ENCODE measurements at places on chromosomes 7 and 10.

- DNase-seq = no peak
Measured at GRCh38 chr7:111301891-111302290, 211.0 kb downstream of the LRRN3 start.

GRCh38 chr7:151793991-151794507 is 82.9 kb downstream of the PRKAG2 start:
- DNase-seq = no peak

DNA sequence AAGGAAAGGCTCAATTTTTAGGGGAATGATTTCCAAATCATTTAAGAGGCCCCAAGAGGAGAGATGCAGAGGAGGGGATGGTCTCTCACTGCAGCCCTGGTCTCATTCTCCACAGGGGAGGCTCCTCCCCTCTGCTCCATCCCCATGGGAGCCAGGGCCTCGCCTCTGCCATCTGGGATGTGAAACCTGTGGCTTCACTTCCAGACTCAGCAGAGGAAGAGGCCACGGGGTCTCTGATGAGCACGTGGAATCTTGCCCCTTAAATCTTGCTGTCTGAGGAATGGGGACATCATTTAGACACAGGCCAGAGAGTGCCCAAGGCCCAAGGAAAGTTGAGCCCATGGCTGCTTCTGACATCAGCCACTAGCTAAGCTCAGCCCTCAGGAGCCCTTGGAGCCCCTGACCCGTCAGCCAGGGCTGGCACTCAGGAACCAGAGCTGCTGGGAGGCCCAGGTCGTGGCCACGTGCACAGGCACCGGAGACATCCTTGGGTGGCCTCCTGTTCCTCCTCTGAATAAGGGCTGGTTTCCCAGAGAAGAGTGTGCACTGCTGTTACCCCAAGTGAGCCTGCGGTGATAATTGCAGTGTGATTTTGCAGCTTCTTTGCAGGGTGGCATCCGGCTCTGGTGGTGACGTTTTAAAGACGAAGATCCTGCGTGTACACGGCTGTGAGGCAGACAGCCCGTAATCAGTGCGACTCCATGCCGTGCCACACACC is 50.5 kb downstream of the VIPR2 start:
- peak; percentile 83 for DNase-seq

DNA sequence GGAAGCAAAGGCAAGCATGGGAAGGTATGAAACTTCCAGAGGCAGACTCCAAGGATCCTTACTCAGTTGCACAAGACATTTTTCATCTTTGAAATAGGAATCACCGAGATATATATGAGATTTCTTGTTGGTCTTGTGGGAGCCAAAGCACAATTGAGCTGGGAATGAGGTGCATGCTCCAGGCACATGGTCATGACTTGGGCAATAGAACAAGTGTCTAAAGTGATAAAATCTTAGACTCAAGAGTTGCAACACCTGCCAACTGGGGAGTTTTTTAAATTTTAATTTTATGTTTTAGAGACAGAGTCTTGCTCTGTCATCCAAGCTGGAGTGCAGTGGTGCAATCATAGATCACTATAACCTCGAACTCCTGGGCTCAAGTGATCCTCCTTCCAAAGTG is 169.5 kb upstream of the ADCY1 start:
- DNase-seq = no peak

DNA sequence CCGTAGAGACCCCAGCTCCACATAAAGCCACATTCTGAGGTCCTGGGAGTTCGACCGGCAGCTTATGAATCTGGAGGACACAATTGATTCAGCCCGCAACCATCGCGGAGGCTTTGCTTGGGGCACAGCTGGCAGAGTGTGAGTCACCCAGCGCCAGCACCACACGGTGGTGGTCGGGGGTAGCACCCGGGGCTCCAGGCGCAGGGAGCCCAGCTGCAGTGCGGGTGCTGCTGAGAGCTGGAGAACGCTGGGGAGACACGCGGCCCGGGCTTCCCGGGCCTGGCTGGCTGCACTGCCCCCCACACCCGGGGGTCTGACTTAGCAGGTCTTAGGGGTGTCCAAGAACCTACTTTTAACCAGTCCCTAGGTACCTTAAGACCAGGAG is 87.9 kb downstream of the PAXIP1 start:
- DNase-seq = no peak

DNA sequence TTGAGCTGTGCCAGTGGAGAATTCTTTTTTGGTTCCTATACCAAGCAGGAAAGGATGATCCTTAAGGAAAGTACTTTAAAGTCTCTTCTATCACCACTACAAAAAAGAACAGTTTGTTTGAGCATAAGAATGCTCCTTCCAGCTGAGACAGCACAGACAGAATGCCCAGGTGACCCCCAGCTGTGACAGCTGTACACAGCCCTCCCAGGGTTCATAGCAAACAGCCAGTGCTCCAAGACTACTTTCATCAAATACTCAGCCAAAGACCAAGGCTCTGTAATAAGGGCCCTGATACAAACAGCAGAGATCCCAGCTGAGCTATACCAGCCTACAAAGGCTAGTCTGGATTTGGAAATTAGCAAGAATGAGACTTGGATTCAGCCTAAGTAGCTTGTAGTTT is 65.7 kb downstream of the NXPH1 start:
- DNase-seq = peak; percentile 41

GRCh38 chr7:154865984-154866685 is 136.8 kb downstream of the PAXIP1 start:
- no peak for DNase-seq

GRCh38 chr10:62817766-62818425 is 1.7 kb upstream of the EGR2 start:
- DNase-seq = peak; percentile 70

GRCh38 chr10:6044751-6045313 is 17.3 kb downstream of the IL2RA start:
- no peak for DNase-seq

- DNase-seq = no peak
Measured at GRCh38 chr7:36312915-36313334, 76.7 kb upstream of the ANLN start.

DNA sequence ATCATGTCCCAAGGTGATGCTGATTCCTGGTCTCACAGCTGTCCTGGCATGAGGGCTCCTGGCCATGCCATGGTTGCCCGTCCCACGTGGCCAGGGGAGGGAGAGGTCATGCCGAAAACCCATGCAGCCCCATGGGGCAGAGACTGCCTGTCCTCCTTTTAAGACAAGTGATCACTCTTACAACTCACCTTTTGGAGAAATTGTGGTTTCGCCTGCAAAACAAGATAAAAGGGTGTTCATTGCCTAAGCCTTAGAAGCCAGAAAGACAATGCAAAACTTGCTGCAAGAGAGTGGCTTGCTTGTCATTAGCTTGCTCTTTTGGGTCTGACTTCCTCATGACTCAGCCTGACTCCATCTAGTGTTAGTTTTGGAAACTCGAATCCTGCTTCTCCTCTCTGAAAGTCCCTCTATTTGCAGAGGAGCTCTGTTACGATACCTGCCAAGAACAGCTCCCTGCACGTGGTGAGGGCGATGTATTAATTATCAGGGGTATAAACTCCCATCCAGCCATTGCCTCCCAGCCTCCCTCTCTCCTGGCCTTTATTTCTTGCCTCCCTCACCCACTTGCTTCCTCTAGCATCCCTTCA is 26.7 kb downstream of the TMEM273 start:
- DNase-seq = peak; percentile 73

DNA sequence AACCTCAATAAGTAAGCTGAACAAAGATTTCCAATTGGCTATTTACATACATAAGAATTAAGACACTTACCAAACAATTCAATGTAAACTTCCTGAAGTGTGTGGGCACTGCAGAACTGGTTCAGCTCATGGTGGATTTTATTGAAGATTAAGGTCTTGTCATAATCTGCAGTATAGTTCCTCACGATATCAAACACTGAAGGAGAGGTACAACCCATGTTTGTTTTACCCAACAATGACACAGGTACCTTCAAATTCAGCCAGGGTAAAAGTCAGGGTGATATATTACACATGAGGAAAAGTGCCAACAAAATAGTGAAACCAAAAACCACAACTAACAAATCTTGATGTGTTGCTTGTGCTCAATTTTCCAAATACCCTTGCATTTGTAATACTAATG is 10.0 kb downstream of the ERLIN1 start:
- DNase-seq = no peak

- DNase-seq = no peak
Measured at GRCh38 chr10:49158915-49159314, 25.1 kb upstream of the FAM170B start.

- no peak for DNase-seq
Measured at GRCh38 chr7:114939484-114940097, 17.7 kb downstream of the MDFIC start.

DNA sequence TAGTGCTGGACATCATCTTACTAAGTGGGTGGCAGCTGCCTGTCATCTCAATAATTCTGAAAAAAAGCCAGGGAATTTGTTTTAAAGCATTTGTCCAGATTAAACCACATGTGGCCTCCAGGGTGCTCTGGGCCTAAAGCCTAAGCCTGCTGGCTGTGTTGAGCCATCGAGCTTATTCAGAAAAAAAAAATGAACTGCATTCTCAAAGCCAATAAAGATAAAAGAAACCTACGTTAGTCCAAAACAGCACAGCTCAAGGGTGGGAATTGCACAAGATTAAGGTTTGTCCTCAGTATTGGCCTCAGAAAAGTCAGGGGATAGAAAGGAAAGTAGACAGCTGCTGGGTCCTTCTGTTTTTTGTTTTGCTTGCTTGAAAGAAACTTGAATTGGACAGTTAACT is 22.6 kb upstream of the PRTFDC1 start:
- no peak for DNase-seq

DNA sequence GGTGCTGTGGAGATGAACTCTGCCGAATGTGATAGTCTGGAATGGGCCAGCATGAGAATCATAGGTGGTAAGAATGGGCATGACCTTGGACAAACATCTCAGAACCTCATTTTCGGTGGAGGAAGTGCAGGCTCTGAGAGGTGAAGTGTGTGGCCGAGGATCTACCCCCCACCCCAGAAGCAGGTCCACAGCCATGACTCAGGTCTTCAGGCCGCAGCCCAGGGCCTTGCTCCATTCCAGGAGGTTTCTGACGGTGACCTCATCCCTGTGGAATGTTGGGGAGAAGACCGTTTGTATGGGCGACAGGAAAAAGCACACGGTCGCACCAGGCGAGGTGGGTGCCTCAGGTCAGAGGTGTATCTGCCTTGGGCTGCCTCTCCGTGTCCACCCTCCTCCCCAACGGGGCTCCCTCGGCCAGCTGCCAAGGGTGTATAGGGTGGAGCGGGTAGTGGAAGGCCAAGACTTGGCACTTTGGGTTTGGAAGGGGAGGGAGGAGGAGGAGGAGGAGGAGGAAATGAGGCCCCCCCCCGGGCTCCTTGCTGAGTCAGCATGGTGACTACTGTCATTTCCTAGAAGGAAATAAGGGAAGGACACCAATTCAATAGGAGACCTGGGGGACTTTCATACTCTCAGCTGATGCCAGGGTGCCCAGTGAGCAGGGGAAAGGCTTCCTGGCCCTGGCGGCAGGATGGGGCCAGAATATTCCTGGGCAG is 168.0 kb upstream of the RHEB start:
- peak; percentile 56 for DNase-seq

DNA sequence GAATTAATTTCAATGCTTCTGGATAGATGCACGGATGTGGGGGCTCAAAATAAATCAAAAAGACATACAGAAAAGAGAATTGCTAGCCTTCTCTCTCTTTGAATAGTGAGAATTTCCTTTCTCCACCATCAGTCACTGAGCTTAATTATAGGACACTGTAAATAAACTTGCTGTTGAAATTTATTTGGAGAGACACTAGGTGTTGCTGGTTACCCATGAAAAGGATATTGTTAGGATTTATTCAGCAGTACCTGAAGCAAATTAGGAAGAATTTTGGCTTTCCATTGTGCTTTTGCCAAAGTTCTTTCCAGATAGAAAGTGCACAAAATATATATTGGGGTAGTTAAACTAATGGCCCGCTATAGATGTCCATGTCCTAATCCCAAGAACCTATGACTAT is 27.6 kb downstream of the GCC1 start:
- peak; percentile 30 for DNase-seq

DNA sequence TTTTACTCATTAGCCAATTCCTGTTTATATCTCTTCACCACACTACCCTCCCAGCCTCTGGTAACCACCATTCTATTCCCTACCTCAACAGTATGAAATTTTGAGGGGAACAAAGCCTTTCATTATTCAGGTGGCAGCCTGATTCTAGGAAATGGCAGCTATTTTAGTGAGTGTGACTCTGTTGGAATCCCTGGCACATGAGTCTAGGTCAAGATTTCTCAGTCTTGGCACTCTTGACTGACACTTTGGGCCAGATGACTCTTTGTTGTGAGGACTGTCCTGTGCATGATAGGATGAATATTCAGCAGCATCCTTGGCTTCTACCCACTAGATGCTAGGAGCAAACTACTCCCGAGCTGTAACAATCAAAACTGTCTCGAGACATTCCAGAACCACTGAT is 322.8 kb upstream of the PHYHIPL start:
- DNase-seq = no peak

DNA sequence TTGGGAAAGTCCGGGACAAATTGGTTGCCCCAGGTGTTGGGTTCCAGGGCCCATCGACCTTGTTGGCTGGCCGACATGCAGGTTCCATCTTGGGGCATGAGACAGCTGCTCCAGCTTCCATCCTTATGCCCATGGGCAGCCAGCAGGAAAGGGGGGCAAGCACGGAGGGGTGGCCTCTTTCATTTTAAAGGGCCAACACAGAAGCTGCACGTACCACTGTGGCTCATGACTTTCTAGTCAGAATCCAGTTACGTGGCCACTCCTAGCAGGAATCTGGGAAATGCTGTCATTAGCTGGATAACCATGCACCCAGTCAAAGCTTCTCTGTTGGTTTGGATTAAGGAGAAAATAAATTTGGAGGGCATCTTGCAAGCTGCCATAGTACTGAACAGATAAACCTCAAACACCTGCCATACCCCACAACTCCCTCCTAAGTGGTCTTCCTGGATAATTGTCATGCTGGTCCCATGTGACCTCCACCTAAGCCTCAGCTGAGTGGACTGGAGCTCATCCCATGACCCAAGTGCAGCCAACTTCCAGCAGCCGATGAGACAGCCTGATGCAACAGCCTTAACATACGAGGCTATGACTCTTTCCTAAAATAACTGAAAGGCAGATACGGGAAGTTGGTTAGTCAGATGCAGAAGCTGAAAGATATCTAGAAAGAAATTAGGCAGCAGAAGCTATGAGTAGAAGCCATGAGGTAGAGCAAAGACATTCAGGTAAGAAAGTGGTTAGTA is 21.4 kb upstream of the GSDME start:
- DNase-seq = no peak

- no peak for DNase-seq
Measured at GRCh38 chr10:111551001-111551400, 474.2 kb downstream of the ADRA2A start.

GRCh38 chr7:23242321-23242720 is 4.3 kb upstream of the GPNMB start:
- no peak for DNase-seq

- no peak for DNase-seq
Measured at GRCh38 chr10:60031664-60032063, 125.3 kb upstream of the CCDC6 start.

GRCh38 chr10:80100861-80101695 is 22.6 kb downstream of the TMEM254 start:
- no peak for DNase-seq

Measured in NCI-H69 (cell line).